CD8-positive, alpha-beta T cell (primary cell): ENCODE measurements at places on chromosomes 6 and 20.

GRCh38 chr20:17026346-17026745 is 200.5 kb upstream of the PCSK2 start:
- DNase-seq, result no peak

DNA sequence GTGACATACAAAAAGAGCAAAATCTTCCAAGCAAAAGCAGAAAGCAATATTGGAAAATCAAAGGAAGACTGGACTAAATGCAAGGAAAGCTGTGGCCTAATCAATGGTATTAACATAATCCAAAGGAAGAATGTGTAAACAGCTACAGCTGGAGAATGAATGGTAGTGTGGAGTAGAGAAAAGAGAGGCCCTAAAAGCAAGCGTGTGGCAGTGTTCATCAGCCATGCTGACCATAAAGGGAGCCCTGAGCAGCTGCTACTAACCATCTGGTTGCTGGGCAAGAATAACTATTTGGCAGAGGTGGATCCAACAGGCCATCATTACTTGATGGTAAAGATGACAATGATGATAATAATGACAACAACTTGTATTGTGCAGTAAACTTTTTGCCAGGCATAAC is 148.5 kb upstream of the BEND6 start:
- no peak for DNase-seq

- DNase-seq, result no peak
Observed at GRCh38 chr6:34489207-34489805, 23.4 kb downstream of the PACSIN1 start.

GRCh38 chr6:108353853-108354252 is 59.0 kb downstream of the AFG1L start:
- no peak for DNase-seq

- no peak for DNase-seq
Observed at GRCh38 chr6:126075335-126076071, 89.2 kb downstream of the TRMT11 start.

GRCh38 chr6:111880181-111880888 is 7.1 kb upstream of the FYN start:
- no peak for DNase-seq

GRCh38 chr20:20791664-20792568 is 79.5 kb upstream of the RALGAPA2 start:
- DNase-seq, result no peak

GRCh38 chr6:118971682-118972081 is 36.7 kb upstream of the MCM9 start:
- DNase-seq, result no peak

- no peak for DNase-seq
Observed at GRCh38 chr6:117267766-117268534, 2.6 kb downstream of the VGLL2 start.

- DNase-seq, result peak; percentile 61
Observed at GRCh38 chr6:158072083-158072721, 90.5 kb downstream of the SYNJ2 start.

DNA sequence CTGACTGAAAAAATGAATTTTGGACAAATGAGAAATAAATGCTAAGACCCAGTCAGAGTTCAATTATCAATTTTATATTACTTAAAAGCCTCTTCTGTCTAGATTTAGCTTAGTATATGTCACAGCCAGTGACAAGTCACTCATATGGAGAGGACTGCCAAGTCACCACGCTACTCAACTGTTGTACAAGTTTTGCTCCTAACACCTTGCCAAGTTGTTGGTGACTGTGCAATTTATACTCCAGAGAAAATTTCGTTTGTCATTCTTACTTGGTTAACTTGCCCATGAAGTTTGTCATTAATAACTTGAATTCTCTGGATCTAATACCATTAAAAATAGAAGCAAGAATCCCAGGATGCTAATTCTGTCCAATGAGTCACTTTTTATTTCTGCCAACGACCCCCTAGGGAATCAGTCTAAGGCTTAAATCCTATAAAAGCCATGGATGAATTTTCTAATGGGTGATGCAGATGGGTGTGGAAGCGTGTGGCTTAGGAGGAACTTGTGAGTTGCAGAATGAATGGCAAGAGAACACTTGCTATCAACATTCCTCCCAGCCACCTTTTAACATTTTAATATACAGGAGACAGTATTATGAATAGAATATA is 30.4 kb upstream of the FBXO30 start:
- no peak for DNase-seq

GRCh38 chr20:18750735-18751134 is 62.8 kb upstream of the SCP2D1 start:
- no peak for DNase-seq

DNA sequence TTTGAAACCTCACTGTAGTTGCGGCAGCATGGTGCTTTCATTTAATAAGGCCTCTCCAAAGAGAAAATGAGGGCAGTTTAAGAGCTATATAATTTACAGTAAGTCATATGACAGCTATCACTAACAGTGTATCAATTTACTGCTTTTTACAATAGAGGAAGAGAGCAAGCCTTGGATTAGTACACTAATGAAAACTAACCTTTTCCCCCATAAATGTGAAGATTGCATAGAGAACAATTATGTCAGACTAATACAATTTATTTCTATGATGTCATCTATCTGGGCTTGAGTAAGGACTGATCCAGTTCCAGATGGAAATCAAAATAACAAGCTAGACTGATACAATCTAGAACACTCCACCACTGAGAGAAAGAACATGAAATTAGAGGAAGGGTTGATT is 78.1 kb upstream of the FAM83B start:
- DNase-seq, result no peak

DNA sequence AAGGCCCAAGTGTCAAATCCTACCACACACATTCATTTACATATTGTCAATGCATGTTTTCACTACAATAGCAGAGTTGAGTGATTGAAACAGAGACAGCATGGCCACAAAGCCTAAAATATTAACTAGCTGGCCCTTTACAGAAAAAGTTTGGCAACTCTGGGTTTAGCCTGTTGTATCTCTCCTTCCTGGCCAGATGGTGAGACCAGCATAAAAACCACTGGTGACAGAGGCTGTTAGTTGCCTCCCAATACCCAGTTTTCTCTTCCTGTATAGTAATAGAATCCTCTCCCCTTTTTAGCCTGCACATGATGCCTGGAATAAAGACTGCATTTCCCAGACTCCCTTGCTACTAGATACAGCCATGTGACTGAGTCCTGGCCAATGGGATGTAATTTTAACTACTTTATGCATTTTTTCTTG is 100.0 kb upstream of the TAB2 start:
- no peak for DNase-seq

- DNase-seq, result no peak
Observed at GRCh38 chr20:48736636-48737035, 91.2 kb downstream of the PREX1 start.

DNA sequence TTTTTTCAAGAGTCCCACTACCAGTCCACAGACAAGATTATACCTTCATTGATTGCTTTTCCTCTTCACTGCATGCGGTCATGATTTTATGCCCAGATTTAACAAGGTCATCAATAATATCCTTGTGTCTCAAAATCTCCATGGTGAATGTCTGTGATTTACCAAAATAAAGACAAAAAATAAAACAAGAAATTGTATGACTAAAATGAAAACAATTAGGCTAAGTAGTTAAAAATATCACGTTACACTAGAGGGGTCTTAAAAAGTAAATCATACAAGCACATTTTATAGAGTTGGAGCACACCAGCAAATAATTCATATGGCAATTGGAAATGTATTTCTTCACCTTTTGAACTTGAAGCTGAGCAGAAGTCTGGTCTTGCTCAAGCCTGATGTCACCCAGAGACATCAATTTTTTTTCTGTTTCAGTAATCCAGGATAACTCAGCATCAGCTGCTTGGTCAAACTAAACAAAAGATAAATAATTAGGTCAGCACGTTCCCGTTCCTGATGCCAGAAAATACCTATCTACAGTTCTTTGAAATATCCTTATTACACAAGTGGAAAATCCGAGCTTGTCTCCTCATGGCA is 125.4 kb downstream of the DST start:
- DNase-seq, result no peak

GRCh38 chr6:25007269-25007699 is 71.5 kb upstream of the RIPOR2 start:
- DNase-seq, result no peak

DNA sequence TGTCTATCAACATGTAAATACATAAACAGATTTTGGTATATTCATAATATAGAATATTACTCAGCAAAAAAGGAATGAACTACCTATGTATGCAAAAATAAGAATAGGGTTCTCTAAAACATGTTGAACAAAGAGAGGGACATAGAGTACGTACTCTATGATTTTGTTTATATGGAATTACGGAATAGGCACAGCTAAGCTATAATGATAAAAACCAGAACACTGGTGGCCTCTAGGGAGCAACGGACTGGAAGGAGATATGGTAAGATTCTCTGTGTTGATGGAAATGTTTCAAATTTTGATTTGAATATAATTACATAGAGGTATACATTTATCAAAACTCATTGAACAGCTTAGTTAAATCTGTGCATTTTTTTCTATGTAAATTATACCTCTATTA is 19.6 kb downstream of the ADGRG6 start:
- DNase-seq, result no peak

DNA sequence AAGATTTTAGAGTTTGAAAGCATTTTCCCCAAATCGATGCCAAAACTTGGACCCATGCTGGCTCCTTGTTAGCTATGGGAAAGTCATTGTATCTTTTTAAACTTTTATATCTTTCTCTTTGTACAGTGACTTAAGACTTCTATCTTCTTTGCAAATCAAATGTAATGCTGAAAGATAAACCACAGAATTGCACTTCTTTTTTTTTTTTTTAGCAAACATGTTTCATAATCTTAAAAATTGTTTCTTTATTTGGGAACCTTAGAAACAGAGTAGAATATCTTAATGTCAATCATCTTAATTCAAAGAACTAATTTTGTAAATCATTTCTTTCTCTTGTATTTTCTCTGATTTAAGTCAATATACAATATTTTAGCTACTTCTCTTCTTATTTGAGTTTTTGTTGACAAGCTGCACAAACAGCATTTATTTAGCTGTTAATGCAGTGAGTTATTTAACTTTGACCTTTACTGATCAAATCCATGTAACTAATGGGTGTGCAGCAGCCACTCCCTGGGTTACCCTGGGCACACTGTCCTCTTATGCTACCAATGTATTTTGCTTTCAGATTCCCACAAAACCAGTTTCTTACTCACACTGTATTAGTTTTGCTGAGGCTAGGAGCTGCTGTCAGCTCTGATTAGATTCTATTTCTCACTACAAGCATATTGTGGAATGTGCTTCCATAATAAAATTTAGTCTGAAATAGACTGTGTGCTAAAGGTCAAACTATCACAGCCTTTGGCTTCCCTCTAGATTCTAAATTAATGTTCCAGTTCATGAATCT is 279.6 kb downstream of the ADGB start:
- no peak for DNase-seq

DNA sequence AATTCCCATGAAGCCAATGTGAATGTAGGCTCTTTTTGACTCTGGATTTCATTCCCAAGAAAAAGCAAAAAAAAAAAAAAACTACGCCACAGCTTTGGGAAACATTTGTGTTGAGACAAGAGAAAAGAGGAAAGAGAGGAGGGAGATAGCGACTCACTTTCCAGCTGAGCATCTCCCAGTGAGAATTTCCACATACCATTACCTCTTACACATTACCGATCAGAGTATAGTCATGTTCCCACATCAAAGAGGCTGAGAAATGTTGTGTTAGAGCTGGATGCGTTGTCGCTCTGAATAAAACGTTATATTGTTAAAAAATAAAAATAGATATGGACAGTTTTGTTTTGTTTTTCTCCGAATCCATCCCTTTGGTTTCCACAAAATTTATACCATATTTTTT is 1019.3 kb upstream of the ADGRB3 start:
- DNase-seq, result no peak

DNA sequence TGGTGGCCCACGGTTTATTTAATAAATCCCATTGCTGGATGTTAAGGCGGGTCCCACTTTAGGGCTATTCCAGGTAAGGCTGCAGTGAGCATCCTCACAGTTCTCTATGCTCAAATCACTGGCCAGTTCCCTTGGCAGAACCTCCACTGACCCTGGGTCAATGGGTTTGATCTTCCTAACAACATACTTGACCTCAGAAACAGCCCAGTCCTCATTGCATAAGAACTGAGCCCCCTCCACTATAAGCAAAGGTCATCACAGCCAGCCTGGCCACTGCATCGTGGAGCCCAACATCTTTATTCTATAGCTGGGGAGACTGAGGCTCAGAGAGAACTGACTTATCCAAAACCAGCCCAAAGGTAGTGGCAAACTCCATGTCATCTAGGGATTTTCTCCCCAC is 4.3 kb upstream of the BPIFB1 start:
- DNase-seq, result no peak

DNA sequence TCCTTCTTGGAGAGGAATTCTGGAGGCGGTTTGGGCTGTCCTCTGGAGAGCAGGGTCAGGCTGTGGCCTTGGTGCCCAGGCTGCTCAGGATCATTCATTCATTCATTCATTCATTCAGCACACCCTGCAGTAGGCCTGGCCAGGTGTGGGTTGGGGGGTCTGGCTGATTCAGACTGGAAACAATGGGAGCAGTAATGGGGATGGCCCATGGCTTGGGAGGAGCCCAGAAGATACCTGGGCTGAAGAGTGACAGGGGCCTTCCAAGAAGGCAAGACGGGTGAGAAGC is 31.5 kb downstream of the TOX2 start:
- DNase-seq, result no peak

DNA sequence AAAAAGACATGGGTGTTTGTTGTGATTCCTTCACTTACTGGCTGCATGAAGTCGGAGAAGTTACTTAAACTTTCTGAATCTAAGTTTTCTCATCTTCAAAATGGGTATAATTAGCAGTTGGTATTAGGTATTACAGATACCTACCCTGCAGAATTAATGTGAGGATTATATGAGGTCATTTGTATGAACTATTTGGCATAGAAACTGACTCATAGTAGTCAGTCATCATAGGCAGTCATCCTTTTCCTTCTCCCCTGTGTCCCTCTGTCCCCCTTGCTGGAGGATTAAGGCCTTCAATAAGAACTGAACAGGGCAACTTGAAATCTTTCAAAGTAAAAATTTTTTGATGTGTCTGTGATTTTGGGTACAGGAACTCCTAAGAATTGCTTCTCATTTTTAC is 26.3 kb downstream of the RALGAPB start:
- DNase-seq, result no peak

- no peak for DNase-seq
Observed at GRCh38 chr6:108463784-108464183, 96.9 kb upstream of the FOXO3 start.

DNA sequence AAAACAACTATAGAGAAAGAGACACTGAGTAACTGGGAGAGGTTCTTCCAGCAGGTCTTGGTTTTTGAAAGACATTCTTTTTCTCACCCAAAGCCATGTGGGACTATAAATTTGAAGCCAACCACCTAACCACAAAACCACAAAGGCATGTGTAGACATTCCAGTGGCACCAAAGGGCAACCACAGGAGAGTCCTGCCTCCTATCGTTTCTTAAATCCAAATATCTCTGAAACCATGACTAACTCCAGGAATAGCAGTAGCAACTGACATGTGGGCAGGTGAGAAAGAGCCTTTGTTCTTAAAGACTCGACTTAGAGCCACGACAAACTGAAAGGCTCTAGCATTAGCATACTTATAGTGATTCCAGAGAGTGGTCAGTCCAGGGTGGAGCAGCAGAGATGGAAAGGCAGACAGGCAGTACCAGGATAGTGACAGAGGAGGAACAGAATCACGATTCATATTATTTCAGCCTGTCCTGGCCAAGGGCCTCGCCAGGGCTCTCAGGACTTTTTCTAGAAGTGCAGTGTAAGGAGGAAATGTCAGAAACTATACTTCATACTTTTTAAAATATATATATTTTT is 9.4 kb upstream of the COL9A1 start:
- DNase-seq, result no peak

GRCh38 chr6:149332602-149333265 is 15.2 kb downstream of the TAB2 start:
- no peak for DNase-seq
